Activated B cell treated with CpG ODN at 0.5 μM for 24 hours (primary cell): ENCODE measurements at places on chromosomes 4 and X. TPM values are rescaled to one million over a fixed set of nuclear protein-coding genes. Genes with fewer than 3 reads are reported as not detected.

LNX1 gene
- total RNA-seq: not detected in 2 replicates

MAP3K15 gene
- total RNA-seq: 0.11 TPM in 1 of 2 replicates, not detected in the other

NMU gene
- not detected in 2 replicates for total RNA-seq

HPGD gene
- 0.07 TPM in 1 of 2 replicates, not detected in the other for total RNA-seq

BMPR1B gene
- total RNA-seq: not detected in 2 replicates

FAM9C gene
- not detected in 2 replicates for total RNA-seq

MAGEC2 gene
- total RNA-seq: not detected in 2 replicates

CLIC2 gene
- 0.44 and 0.80 TPM in 2 replicates for total RNA-seq

ADRA2C gene
- not detected in 2 replicates for total RNA-seq

ATOH1 gene
- not detected in 2 replicates for total RNA-seq

DNA sequence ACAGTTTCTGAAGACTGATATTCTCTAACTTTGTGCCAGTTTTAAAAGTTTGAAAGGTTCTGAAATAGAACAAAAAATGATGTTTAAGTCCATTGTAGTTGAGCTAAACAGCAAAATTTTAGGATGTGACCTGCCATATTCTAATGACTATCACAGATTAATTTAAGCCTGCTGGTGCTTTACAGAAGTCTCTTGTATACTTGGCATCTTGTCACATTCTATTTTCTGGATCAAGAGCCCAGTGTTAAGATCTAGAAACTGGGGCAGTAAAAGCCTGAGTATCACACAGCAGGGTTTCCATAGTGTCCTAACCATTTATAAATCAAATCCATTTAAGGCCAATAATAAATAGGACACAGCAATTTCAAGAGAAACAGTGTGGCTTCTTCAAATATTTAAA is 12.4 kb downstream of the FSTL5 start:
- no peak for DNase-seq

GRCh38 chr4:184432127-184432922 is 42.0 kb downstream of the IRF2 start:
- no peak for DNase-seq

- no peak for DNase-seq
Observed at GRCh38 chrX:82648062-82648461, 860.0 kb upstream of the POU3F4 start.

- no peak for DNase-seq
Observed at GRCh38 chr4:150906987-150907633, 108.0 kb downstream of the LRBA start.

DNA sequence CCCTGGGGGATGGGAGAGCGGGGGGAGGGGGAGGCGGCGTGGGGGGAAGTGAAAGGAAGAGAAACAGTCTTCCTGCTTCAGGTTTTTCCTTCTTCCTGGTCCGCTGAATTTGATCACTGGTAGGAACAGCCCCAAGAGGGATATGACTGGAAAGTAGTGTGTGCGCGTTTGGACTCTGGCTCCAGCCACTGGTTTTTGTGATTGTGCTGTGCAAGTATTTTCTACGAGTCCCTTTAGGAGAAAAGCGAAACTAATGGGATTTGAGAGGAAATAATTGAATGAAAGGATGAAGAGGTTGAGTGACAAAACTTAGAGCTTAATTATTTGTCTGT is 836 bp downstream of the PRRG1 start:
- DNase-seq: no peak

DNA sequence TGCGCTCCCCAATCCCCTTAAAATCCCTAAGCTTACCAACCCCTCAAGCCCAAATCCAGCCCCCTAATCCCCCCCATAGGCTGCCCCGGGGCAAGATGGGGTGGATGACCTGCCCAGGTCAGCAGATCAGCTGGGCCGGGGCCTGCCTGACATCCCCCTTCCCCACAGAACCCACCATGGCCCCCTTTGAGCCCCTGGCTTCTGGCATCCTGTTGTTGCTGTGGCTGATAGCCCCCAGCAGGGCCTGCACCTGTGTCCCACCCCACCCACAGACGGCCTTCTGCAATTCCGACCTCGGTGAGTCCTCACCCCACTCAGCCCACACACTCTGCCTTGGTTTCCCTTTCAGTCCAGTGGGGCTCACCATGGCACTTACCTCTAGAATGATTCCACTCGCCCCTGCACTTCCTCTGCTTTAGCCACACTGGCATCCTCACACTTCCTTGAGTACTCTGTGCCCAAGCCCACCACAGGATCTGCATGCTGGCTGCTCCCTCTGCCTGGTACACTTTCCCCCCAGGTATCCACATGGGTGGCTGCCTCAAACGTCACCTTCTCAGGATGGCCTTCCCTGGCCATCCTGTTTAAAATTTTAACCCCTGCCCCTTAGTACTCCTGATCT is 1.1 kb downstream of the TIMP1 start:
- no peak for DNase-seq

DNA sequence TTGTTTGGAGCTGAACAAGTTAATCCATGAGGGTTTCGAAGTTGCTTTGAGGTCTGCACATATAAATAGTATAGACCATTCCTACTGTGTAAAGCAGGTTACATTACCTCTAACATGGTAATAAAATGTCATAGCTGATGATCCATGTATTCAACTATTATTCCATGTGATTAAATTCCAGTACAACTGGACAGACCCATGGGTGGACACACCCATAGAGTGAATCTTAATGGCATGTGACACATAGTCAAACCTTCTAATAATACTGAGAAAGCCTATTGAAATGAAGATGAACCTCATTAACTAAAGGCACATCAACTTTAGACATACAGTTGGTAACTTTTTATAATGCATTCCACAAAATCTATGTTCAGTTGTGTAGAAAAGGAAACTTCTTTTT is 28.5 kb downstream of the FHIP1A start:
- no peak for DNase-seq

DNA sequence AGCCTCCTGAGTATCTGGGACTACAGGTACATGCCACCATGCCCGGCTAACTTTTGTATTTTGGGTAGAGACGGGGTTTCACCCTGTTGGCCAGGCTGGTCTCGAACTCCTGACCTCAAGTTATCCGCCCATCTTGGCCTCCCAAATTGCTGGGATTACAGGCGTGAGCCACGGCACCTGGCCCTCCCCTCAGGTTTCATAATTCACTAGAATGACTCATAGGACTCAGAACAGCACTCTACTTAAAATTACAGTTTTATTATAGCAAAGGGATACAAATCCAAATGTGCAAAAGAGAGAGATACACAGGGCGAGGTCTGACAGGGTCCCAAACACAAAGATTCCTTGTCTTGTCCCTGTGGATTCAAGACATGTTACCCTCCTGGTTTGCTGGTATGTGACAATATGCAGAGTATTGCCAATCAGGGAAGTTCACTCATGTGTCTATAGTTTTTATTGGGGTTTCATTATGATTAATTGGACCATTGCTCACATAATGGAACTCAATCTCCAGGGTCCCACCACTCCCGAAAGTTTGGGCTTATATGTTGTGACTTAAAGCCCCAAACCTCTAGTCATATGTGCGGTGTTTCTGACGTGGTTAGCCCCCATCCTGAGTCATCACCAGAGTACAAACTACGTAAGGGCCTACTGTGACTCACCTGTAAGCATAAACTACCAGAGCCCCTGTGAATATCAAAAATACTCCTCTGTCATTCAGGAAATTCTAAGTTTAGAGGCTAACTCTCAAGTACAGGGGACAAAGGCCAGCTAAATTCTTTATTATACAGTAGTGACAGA is 5.2 kb downstream of the YIPF6 start:
- no peak for DNase-seq

- DNase-seq: no peak
Observed at GRCh38 chr4:127781300-127782024, 660 bp upstream of the HSPA4L start.

DNA sequence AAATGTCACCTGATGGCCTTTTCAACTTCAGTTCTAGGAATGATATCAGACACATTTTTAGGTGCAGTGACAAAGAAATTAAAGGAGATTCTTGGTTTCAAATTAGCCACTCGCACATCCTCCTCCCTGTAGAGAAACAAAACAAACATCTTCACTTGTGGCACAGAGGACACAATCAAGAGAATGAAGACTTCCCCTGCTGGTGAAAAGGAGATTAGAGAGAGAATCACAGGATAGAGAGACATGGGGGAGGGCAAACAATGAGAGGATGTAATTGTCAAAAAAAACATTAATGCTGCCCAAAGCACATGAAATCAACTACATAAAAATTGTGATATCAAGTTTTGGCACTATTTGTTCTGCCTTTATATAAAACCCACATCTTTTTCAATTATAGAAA is 34.5 kb downstream of the ACE2 start:
- no peak for DNase-seq

DNA sequence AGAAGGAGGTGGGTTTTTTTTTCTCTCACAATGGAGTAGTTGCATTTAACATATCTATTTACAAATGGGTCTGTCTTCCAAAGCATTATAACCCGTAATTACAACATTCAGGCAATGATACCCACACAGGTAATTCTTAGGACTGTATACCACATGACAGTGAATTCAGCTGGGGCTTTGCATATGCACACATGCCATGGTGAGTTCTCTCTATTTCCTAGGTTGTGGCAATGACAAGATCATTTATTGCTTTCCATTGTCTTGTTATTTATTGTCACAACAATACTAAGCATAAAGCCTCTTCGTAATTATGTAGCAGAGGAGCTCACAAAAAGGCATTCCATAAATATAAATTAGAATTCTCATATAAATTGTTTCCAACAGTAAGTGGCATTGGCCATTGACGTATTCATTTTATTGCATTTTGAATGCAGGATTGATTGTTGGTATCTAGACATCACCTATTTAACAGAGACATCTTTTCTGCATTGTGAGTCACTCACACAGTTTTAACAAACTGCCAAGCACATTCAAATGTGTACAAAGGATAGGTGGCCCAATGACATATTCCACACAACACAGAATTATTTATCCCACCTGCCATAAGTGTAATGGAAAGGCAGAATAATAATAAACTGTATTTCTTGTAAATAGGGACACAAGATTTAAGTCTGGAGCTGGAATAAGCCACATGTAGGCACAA is 390.7 kb upstream of the GALNT7 start:
- DNase-seq: no peak

DNA sequence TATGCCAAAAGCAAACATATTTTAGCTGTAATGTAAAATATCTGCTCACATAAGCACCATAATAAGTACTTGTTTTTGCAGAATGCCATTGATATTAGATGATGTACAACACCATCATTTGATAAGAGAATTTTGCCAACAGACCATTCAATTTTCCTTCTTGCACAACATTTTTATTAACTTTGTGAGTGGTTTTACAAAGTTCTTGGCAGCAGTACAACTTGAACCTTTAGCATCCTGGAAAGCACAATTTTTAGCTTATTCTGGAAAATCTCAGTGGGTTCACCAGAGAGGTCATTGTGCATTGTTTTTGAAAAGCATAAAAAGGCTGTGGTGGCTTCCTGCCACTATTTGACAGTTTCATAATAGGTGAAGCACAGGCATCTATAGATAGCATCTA is 26.4 kb upstream of the REPS2 start:
- no peak for DNase-seq

- no peak for DNase-seq
Observed at GRCh38 chrX:150240643-150240970, 122.5 kb upstream of the MAMLD1 start.

- no peak for DNase-seq
Observed at GRCh38 chr4:99652596-99653436, 4.8 kb downstream of the C4orf54 start.

GRCh38 chr4:101065346-101065745 is 282.0 kb downstream of the PPP3CA start:
- no peak for DNase-seq

DNA sequence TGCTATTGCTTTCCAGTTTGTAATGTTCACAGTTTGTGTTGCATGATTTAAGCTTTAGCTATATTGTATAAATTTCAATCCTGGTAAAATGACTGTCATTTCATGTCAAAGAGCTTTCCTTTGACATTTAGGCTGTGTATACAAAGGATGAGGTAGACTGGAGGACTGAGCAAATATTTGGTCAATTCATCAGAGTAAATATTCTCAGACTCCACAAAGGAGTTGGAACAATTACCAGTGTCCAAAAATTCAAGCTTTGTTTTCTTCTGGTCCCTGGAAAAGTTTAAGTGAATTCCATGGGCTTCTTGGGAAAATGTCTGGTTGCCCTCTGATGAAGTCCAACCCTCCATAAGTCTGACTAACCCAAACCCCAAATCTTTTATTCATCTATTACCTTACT is 682.4 kb downstream of the DACH2 start:
- no peak for DNase-seq

DNA sequence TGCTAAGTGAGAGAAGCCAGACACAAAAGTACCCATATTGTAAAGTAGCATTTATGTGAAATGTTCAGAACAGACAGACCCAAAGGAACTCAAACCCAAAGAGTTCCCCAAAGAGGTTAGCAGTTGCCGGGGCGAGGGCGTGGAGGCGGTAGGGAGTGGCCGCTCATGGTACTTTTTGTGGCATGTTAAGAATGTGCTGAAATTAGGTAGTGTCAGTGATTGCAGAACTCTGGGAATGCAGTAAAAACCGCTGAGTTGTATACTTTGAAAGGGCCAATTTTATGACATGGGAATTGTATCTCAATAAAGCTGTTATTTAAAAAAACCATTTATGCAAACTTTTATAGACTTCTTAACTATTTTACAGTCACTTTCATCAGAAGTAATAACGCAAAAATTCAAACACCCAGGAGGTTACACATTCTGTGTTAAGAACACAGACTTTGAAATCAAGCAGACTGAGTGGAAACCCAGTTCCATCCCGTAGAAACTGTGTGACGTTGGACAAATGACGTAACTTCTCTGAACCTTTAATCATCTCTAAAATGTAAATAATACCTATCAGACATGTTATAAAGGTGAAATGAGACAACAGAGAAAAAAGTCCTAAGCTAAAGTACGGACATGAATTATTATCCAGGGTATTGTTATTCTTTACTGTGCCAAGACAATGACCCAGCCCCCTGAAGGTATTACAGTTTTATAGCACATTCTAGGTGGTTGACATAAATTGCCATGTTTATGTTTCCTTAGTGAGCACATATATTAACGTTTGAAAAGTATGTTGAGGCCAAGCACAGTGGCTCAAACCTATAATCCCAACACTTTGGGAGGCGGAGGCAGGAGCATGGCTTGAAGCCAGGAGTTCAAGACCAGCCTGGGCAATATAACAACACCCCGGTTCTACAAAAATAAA is 19.7 kb downstream of the ZFP42 start:
- DNase-seq: no peak

GRCh38 chr4:99144070-99144469 is at the start of gene ADH4:
ADH4 (minus strand) TSS chr4:99144297; CDS start chr4:99144222, 75 bp downstream.
- DNase-seq: no peak

DNA sequence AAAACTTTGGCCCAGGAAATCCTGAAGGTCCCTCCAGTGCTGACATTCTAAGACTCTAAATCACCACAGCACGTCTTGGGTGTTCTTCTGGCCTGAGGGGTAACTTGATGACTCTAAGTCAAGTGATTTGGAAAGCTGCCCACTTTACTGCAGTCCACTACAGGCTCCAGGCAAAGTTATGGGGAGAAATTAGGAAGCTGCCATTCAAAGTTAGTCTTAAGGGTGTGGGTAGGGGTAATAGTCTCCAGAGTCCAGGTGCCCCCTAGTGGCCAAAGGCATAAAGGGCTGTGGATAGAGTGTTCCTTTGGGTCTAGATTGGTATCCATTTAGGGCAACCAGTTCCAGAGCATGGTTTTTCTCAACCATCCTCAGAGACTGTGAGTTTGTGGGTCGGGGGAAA is 38.7 kb upstream of the SLC16A2 start:
- peak; percentile 13 for DNase-seq

- DNase-seq: no peak
Observed at GRCh38 chr4:154511981-154512380, 20.4 kb upstream of the DCHS2 start.
